ENCODE measurements at places on chromosomes 13 and 19.

DNA sequence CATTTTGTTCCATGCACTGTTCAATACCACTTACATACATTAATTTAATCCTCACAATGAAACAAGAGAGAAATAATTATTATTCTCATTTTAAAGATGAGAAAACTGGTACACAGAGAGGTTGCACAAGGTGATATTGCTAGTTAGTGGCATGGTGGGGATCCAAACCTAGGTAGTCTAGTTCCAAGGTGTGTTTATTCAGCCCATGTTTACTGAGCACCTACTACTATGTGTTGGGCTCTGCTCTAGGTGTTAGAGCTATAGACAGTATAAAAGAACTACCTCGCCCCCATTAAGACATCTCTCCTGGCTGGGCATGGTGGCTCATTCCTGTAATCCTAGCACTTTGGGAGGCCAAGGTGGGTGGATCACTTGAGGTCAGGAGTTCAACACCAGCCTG is 3.2 kb upstream of the PMIS2 start:
- DNase-seq = no peak

DNA sequence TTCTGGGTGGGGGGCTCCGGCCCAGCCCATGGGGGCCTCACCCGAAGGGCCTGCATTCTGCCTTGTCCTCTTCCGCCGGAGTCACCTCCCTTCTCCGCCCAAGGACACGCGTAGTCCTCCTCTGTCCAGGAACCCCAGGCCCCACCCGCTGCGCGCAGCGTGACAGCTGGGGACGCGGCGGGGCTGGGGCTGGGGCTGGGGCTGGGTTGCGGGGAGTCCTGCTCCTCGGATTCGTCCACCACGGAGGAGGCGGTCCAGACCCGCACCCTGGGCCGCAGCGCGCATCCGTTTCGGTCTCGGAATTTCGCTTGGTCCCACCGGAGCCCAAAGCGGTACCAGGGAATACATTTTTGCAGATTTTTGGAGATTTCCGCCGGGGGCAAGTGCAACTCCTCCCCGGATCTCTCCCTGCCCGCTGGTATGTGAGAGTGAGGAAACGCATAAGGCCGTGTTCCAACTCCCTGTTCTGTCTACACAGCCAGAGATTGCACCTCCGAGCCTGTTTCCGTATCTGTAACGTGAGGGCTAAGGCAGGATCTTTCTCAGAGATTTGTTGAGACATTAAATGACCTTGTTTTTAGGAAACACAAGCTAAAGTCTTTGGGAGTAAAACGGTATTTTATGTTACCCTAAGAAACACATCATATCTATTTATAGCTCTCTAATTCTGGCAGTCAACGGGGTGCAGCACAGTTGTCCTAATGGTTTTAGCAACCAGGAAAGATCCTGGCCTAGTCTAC is at the start of gene COX7A1:
Gene COX7A1, minus strand, starts transcription at position 96 of the 740 bp plus-strand sequence. Its CDS starts 40 bp downstream, at position 56.
- DNase-seq = no peak

- DNase-seq = no peak
Observed at GRCh38 chr13:97310809-97311436, 88.8 kb downstream of the MBNL2 start.

- DNase-seq = no peak
Observed at GRCh38 chr19:1483131-1483978, 4.3 kb upstream of the C19orf25 start.

GRCh38 chr13:46521921-46522747 is 30.8 kb upstream of the LRCH1 start:
- no peak for DNase-seq

- DNase-seq = no peak
Observed at GRCh38 chr13:44110091-44110621, 230.5 kb downstream of the LACC1 start.

DNA sequence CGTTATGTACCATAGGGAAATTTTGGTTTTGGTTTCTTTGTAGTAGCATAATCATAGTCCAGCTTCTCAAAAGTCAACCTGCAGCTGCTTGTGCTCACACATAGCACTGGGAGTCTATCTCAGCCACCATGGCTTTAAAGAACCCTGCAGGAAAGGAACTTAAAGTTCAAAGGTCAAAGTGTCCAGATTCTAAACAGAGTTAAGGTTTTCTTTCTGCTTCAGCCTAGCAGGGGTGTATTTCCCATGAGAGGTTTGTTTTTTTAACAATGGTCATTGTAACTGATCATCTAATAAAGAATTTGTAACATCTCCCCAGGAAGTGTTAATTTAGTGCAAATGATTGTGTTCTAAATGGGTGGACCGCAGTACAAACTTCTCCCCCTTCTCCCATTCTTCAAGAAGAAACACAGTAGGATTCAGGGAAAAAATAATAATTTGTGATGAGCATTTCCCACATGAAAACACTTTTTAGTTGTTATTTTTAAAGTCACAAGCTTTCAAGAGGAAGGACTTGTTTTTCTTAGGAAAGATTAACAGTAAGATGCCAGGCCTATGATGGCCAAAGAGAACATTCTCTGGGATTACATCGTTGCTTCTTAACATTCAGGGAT is 168.0 kb downstream of the EFNB2 start:
- no peak for DNase-seq
